ENCODE measurements at places on chromosomes 4 and X.

DNA sequence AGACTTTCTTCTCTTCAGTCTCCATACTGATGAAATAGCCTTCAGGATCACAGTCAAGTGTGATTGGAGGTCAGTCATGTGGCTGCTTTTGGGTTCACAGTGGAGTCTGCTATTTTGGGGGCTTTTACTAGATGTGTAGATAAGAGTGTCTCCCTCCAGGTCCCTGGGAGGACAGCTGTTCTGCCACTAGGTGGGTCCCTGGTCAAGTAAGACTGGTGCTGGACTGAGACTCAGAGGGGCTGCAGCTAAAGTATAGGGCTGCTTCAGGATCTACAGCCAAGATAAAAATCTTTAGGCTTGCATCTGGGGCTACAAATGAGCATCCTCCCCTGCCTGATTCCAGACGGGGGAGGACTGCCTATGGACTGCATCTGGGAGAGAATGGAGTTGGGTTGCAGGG, 200.7 kb upstream of the ANKRD50 start:
- DNase-seq, result no peak

- DNase-seq, result peak; percentile 41
These were observed 554 bp downstream of the PCDH7 start for GRCh38 chr4:30720661-30721184.

- DNase-seq, result no peak
These were observed 478.3 kb upstream of the FTHL17 start for GRCh38 chrX:31550158-31550557.

GRCh38 chr4:42519803-42520417, 122.6 kb downstream of the SHISA3 start:
- no peak for DNase-seq

DNA sequence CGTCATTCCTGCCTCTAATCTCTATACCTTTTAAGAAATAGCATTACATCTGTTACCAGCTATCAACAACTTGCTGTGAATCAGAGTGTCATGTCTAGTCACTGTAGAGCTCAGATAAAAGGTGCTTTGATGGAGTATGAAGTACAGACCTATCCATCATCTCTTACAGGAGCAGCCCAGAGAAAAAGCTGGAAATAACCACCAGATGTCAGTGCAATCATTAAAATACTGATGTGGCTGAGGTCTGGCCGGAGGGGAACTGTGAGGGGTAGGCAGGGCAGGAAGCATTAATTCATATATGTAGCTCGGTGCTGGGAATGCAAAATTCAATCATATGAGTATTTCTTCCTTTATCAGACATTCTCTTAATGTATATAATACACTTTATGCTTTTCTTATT, 100.6 kb downstream of the AKAP4 start:
- no peak for DNase-seq

DNA sequence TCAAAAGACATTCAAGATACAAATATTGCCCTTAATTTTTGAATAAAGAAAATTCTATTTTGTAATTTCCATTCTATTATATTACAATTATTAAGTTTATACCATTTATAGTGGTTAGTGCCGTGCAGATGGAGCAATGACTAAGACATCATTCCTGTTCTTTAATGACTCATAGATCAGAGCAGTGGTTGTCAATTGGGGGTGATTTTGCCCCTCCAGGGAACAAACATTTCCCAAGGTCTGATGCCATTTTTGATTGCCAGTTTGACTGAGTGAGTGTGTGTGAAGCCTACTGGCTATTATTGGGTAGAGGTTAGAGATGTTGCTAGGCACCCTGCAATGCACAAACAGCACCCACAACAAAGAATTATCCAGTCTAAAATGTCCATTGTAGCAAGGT, 97.9 kb upstream of the DDIT4L start:
- no peak for DNase-seq

GRCh38 chr4:176611381-176611780, 181.3 kb downstream of the VEGFC start:
- DNase-seq, result no peak

DNA sequence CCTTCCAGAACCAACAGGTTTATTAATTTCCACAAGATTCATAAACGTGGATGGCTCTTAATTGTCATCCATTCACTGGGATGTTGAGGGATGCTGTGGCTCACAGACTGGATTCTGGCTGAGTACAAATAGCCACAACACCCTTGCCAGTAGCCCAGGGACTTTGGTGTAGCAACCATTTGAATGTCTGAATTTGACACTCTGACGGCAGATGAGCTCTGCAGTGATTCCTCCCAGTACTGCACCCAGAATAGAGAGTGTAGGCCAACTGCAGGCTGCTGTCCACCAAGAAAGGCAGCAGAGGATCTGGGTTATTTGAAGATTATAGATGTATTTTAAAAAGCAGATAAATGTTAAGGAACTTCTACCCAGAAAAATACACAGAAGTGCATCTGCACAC, 15.6 kb upstream of the MAMLD1 start:
- no peak for DNase-seq

DNA sequence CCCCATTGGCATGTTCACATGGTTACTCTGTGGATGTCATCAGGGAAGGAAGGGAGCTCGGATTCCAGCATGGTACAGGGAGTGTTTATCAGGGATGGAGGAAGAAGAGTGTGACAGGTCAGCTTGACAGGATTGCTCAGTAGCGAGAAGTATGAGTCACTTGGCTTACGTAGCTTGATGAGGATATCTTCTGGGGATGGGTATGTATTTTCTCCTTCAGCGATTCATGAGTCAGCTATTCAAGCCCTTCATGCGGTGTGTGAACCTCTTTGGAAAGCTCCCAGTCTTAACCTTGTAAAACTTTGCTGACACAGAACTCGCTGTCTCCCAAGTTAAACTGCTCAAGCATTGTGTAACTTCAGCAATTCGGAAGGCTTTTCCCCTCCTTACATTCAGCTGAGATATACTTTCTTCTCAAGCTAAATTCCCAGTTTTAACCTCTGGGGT, 275.4 kb downstream of the ARHGAP10 start:
- DNase-seq, result no peak

- no peak for DNase-seq
These were observed 304.6 kb downstream of the SPRY1 start for GRCh38 chr4:123701131-123701575.

DNA sequence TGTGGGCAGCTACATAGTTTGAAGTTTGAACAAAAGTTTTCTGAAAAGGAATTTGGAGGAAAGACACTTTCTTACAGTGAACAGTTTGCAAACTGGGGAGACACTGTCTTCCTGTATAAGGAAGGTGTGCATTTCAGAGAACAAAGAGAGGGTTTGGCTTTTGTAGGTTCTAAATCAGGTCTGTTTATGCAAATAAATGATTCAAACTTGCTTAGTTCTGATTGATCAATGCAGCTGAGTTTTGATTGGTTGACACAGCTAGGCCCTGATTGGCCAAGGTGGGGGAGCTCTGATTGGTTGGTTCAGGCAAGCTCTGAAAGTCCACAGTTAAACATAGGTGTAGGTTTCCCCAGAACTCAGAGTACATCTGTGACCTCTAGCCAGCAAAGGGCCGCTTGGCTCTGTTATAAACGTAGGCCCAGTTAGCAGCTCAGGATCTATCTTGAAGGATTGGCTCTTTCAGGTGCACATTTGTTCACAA, 63.0 kb upstream of the ENPP6 start:
- no peak for DNase-seq

- no peak for DNase-seq
These were observed 270.4 kb downstream of the LDB2 start for GRCh38 chr4:16627999-16628398.

- no peak for DNase-seq
These were observed 209.4 kb upstream of the ZFP42 start for GRCh38 chr4:187786190-187786589.

DNA sequence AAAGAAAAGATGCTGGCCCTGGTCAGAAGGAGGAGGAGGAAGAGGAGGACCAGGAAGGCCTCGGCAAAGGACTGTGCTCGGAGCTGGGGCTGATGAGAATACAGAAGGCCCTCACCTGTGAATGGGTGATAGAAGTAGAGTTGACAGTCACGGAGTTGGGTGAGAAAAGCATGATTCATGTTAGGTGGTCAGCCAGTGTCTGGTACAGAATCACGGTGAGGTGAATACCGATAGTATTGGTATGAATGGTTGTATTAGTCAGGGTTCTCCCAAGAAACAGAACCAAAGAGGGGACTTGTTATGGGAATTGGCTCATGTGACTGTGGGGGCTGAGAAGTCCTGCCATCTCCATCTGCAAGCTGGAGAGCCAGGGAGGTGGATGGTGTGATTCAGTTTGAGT, 32.5 kb upstream of the FAM156A start:
- no peak for DNase-seq

DNA sequence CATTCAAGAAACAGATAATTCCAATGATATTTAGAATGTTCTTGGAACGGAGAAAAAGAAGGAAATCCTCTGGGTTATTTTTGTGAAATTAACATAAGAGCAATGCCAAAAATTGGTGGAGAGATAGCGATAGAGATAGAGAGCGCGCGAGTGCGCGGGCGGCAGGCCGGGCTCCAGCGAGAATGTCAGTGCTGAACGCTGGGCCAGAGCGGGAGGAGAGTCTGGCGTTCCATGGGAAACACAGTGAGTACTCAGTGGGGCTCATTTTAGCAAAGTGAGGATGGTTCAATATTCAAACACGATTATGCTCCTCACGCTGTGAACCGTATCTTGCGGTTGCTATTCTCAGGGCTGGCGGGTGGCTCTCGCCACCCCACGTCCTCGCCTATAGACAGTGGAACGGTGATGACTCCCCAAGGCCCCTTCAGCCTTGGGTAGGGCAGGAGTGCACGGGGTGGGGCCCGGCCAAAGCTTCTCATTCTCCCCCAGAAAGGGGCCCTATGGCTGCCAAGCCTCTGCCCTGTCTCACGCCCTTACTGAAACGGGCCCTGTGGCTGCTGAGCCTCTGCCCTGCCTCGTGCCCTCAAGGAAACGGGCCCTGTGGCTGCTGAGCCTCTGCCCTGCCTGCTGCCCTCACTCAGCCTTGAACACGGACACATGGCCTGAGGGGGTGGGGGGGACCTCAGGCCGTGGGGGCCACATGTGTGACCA, 16.9 kb downstream of the CPLX1 start:
- DNase-seq, result no peak

DNA sequence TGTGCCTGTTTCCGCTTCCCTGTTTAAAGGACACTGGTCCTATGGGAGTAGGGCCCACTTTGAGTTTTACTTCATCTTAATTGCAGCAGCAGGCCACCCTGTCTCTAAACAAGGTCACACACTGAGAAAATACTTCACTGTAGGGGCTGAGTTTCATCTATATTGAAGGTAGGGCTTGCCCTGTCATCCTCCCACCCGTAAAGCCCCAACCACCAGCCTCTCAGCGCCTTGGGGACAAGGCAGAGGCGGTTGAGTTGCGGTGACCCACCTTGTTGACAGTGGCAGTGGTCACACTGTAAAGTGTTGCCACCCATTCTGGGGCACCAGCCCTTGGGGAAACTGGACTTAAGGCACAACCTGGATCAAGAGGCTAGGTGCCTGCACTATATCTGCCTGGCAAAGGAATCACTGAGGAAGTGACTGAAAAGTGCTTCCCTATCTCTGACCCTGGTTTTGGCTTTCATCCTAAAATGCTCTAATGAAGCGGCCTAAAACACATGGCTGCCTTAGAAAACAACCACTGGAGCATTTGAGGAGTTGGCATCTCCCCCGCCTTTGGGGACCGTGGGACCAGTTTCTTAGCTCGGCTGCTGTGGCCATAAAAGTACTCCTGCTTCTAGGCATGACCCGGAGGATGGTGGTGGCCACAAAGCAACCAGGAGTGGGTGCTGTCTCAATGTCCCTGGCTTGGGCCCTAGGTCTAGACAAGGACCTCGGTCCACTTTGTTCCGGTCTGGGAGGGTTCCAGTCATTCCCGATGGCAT, 7.8 kb upstream of the WDR1 start:
- no peak for DNase-seq

GRCh38 chrX:88135735-88136134, 611.3 kb upstream of the CPXCR1 start:
- DNase-seq, result no peak

DNA sequence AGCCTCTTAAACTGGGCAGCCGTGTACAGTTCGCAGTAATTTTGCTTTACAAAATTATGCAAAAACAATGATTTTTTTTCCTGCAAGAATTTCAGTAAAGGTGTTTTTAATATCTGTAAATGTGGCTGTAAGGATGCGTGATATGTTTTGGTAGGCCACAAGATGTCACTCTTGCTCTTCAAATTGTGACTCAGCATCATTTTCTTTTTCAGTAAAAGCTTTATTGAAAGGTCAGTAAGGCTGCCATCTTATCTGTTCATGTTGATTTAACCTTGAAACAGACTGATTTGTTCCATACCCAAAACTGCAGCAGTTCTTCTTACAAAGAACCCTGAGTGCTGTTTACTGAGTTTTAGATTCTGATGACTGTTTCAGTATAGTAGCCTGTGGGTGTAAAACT, 39.9 kb downstream of the TXLNG start:
- no peak for DNase-seq

DNA sequence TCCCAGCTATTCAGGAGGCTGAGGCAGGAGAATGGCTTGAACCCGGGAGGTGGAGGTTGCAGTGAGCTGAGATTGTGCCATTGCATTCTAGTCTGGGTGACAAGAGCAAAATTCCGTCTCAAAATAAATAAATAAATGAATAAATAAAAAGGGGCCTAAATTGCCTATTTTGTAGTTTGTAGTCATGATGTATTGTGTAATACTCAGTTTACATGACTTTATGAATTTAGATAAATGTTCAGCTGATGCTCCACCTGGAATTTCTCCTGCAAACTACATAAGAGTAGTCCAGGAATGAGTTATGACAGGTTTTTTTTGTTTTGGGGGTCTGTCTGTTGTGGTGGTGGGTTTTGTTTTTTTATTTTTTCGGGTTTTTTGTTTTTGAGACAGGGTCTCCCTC, 31.1 kb downstream of the RBMX start:
- DNase-seq, result no peak

DNA sequence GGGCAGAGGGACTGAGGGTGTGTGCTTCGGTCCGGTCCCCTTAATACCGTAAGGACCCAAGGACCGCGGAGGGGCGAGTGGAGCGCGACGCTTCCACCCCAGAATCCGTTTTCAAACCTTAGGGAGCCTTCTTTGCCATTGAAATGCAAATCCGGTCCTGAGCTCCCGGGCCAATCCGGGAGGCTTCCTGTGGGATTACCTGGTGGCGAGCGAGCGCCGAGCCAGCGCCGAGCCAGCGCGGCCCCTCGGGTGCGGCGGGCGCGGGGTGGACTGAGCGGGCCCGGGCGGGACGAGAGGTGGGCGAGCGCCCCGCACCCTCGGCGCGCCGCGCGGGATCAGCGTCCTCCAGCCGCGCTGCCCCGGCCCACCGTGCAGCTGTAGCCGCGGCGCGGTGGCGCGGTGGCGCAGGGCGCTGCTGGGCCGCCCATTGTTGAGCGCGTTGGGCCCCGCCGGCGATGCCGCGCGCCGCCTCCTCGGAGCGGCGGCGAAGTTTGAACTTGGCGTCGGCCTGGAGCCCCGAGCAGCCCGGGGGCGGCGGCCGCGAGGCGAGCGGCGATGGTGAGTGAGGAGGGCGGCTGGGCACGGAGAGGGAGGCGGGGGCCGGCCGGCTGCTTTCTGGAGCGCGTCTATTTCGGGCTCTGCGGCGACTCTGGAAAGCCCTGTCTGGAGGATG, 208.7 kb downstream of the SOWAHB start:
- DNase-seq, result peak; percentile 46

DNA sequence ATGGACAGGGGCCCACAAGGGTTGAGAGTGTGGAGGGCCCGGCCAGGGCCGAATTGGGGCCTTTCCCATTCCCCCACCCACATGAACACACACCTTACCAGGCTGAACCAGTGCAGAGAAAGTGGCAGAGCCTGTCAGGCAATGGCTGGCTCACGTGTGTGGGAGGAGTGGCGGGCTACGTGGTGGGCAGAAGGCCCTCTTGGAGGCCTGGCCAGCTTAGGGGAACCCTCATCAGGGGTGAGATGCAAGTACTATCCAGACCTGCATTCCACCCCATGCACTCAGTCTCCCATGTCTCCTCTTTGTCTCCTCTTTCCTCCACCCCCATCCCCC, 965 bp downstream of the TCEAL4 start:
- DNase-seq, result no peak
